Epithelial cell of umbilical artery (primary cell): ENCODE measurements at places on chromosomes 11 and 22. TPM values are rescaled to one million over a fixed set of nuclear protein-coding genes. Genes with fewer than 3 reads are reported as not detected.

TMPRSS6 gene
- total RNA-seq, result not detected in 2 replicates

TESMIN gene
- total RNA-seq, result 0.46 and 2.3 TPM in 2 replicates

CCDC134 gene
- 5.2 and 8.4 TPM in 2 replicates for total RNA-seq

VWA5A gene
- 13.7 and 18.5 TPM in 2 replicates for total RNA-seq

OR51B5 gene
- total RNA-seq, result not detected in 2 replicates

GLB1L2 gene
- total RNA-seq, result 0.32 and 0.76 TPM in 2 replicates

SNX32 gene
- 1.9 TPM in 1 of 2 replicates, not detected in the other for total RNA-seq

VPREB1 gene
- total RNA-seq, result not detected in 2 replicates

MAP6 gene
- under 0.01 and 0.15 TPM in 2 replicates for total RNA-seq

RASD2 gene
- total RNA-seq, result not detected in 2 replicates

AGBL2 gene
- total RNA-seq, result under 0.01 TPM in 1 of 2 replicates, not detected in the other

SCUBE2 gene
- total RNA-seq, result 0.15 and 0.32 TPM in 2 replicates

CRYBA4 gene
- not detected in 2 replicates for total RNA-seq

APOBEC3A gene
- not detected in 2 replicates for total RNA-seq

UBQLNL gene
- not detected in 2 replicates for total RNA-seq

TMEM109 gene
- 45.1 and 59.1 TPM in 2 replicates for total RNA-seq

RFPL3 gene
- not detected in 2 replicates for total RNA-seq

SLC22A25 gene
- not detected in 2 replicates for total RNA-seq

KIF18A gene
- total RNA-seq, result 12.0 and 17.9 TPM in 2 replicates

OR51G2 gene
- not detected in 2 replicates for total RNA-seq

OR2AT4 gene
- not detected in 2 replicates for total RNA-seq

LRRN4CL gene
- under 0.01 and 0.30 TPM in 2 replicates for total RNA-seq

CHCHD10 gene
- 1.9 and 4.1 TPM in 2 replicates for total RNA-seq

SLC22A6 gene
- total RNA-seq, result not detected in 2 replicates

ZNF214 gene
- 1.9 and 3.5 TPM in 2 replicates for total RNA-seq

OOSP4A gene
- not detected in 2 replicates for total RNA-seq

TRPM5 gene
- not detected in 2 replicates for total RNA-seq

IFITM10 gene
- 0.15 TPM in 1 of 2 replicates, not detected in the other for total RNA-seq

JHY gene
- 0.65 and 1.2 TPM in 2 replicates for total RNA-seq

PITPNM1 gene
- total RNA-seq, result 14.3 and 16.9 TPM in 2 replicates

PYGM gene
- under 0.01 and 0.46 TPM in 2 replicates for total RNA-seq

FERMT3 gene
- 8.1 and 22.2 TPM in 2 replicates for total RNA-seq

BBOX1 gene
- total RNA-seq, result not detected in 2 replicates

OR51B4 gene
- total RNA-seq, result not detected in 2 replicates

IRF7 gene
- 11.0 and 71.6 TPM in 2 replicates for total RNA-seq

BCO2 gene
- total RNA-seq, result 0.61 and 0.65 TPM in 2 replicates

CNIH2 gene
- total RNA-seq, result not detected in 2 replicates

NOX4 gene
- total RNA-seq, result 11.4 and 45.1 TPM in 2 replicates

OLFML1 gene
- total RNA-seq, result 2.9 TPM in 1 of 2 replicates, not detected in the other

AIP gene
- total RNA-seq, result 80.1 and 97.4 TPM in 2 replicates

PLA2G3 gene
- 0.65 and 0.76 TPM in 2 replicates for total RNA-seq

OR2AG2 gene
- total RNA-seq, result under 0.01 and 0.15 TPM in 2 replicates

TBX10 gene
- total RNA-seq, result not detected in 2 replicates

PDE3B gene
- total RNA-seq, result 0.76 and 2.6 TPM in 2 replicates

IGLL1 gene
- total RNA-seq, result not detected in 2 replicates

CRACR2B gene
- 6.5 and 9.6 TPM in 2 replicates for total RNA-seq

CECR2 gene
- total RNA-seq, result 1.9 and 3.3 TPM in 2 replicates

SCUBE1 gene
- total RNA-seq, result under 0.01 TPM in 1 of 2 replicates, not detected in the other

VSIG2 gene
- 0.46 TPM in 1 of 2 replicates, not detected in the other for total RNA-seq

ASCC2 gene
- 15.5 and 17.2 TPM in 2 replicates for total RNA-seq

OR6T1 gene
- total RNA-seq, result not detected in 2 replicates

PGA5 gene
- total RNA-seq, result not detected in 2 replicates

OR1S2 gene
- not detected in 2 replicates for total RNA-seq

CSF2RB gene
- 15.6 and 19.1 TPM in 2 replicates for total RNA-seq

FXYD6 gene
- total RNA-seq, result 0.32 TPM in 1 of 2 replicates, not detected in the other

TREH gene
- total RNA-seq, result under 0.01 TPM in 1 of 2 replicates, not detected in the other

FGF19 gene
- total RNA-seq, result not detected in 2 replicates

PGGHG gene
- 10.4 and 10.8 TPM in 2 replicates for total RNA-seq

NRIP3 gene
- total RNA-seq, result 7.0 and 24.0 TPM in 2 replicates
